ENCODE measurements at places on chromosomes 2 and 18.

GRCh38 chr2:51866361-51866760 lies 834.4 kb upstream of the NRXN1 start:
- DNase-seq: no peak

- no peak for DNase-seq
Observed at GRCh38 chr2:212142631-212143030, 396.0 kb downstream of the ERBB4 start.

DNA sequence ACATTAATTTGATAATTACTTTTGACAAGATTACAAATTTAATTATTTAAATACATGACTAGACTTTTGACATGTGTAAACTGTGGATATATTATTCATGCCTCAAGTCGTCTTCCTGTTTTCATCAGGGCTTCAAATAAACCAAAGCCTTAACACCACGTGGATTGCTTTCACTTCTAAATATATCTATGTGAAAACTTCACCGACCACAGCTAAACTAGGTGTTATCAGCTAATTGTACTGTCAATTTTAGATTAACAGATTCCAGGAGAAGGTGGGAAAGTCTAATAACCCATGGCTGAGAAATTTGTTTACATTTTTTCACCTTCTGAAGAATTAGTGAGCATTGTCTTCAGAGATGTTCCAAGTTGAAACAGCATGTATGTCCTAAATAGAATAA lies 494.7 kb upstream of the FAM98A start:
- no peak for DNase-seq

GRCh38 chr2:42117923-42118753 lies 51.0 kb upstream of the EML4 start:
- DNase-seq: peak; percentile 85

GRCh38 chr2:221649051-221649775 lies 77.1 kb upstream of the EPHA4 start:
- DNase-seq: peak; percentile 24

- DNase-seq: no peak
Observed at GRCh38 chr2:45683292-45683691, 31.8 kb downstream of the PRKCE start.

DNA sequence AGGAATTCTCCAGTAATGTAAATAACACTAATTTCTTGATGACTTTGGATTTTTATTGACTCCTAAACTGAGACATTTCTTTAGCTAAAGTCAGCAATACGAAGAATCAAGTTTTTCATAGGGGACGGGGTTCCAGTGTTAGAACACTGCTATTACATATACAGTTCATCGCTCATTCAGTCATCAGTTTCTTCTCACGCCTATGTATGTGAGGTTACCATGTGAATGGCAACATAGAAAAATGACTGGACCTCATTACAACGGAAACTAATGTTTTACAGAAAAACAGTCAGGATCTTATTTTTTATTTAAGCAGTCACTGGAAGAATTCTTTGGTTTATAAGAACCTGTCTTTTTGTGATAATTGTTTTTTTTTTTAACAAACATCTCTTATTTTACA lies 56.4 kb downstream of the THADA start:
- no peak for DNase-seq

DNA sequence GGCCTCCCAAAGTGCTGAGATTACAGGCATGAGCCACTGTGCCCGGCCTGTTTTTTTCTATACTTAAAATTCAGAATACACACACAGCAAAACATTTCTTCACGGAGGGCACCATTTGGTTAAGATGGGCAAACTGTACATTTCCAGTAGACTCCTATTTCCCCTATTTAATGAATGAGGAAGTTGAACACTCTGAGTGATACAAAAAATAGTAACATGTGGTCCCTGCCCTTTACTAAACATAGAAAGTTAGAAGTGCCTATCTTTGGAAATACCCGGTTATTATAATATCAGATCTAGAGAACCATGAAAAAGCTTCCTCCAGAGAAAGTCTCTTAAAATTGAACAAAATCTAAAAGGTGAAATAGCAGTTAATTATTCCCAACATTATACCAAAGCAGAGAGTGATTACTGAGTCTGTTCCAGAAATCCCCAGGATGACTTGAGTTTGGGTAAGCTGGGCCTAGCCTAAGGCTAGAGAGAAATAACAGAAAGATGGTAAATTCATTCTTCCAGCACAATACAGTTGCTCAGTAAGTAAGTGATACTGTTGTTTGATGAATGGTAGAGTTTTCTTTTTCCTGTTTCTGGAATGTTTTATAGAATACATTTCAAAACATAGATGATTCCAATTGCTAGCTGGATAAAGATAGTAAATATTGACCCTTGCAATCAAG lies 23.3 kb upstream of the RMC1 start:
- no peak for DNase-seq

DNA sequence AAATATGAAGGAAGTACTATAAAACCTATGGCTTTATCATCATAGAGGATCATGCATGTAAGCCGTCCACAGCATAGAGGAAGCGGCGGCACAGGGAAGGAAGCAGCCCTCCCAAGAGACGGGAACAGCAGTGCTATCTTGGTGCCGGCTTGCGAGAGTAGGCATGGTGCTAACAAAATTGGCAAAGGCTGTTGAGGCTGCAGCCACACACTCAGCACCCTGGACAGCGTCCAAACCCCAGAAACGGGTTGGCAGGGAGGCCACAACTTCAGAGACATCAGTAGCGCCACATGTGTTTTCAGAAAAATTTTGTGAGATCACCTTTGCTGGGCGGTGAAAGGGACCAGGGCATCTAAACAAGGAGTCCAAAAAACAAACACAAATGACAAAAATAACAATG lies 37.7 kb downstream of the NETO1 start:
- DNase-seq: peak; percentile 50

DNA sequence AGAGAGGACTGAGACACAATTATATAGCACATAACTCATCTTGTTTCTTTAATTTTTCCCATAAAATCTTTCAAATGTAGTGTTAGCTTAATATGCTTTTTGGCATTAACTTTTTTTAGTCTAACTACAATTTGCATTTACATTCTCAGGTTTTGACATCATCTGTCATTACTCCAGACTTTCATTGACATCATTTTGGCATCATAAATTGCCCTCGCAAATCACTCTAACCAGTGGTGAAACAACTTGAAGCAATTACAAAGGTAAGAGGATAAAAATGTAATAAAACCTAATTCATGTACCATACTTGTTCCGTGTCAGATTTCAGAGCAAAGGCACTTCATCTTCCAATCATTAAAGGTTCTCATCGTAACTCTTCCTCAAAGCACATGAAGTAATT lies 41.4 kb downstream of the RFX8 start:
- DNase-seq: no peak

GRCh38 chr18:36108196-36108595 lies 20.9 kb downstream of the SLC39A6 start:
- no peak for DNase-seq

GRCh38 chr2:203858176-203858575 lies 9.4 kb upstream of the CTLA4 start:
- no peak for DNase-seq

DNA sequence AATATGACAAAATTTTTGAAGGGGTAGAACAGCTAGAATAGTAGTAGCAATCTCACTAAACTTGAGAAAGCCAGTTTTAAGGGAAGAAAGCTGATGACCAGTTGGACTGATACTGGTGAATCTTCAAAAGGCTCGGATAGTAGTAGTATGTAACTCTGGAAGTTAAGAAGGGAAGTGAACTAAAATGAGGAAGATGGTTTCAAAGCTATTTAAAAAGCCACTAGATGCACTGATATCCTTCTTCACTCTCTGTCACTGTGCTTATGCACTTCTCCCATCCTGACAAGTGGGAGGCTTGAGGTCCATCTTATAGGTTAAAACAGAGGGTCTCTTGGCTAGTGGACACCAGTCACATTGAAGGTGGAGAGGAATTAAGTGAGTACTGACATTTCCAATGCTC lies 141.1 kb downstream of the NCOA1 start:
- no peak for DNase-seq

DNA sequence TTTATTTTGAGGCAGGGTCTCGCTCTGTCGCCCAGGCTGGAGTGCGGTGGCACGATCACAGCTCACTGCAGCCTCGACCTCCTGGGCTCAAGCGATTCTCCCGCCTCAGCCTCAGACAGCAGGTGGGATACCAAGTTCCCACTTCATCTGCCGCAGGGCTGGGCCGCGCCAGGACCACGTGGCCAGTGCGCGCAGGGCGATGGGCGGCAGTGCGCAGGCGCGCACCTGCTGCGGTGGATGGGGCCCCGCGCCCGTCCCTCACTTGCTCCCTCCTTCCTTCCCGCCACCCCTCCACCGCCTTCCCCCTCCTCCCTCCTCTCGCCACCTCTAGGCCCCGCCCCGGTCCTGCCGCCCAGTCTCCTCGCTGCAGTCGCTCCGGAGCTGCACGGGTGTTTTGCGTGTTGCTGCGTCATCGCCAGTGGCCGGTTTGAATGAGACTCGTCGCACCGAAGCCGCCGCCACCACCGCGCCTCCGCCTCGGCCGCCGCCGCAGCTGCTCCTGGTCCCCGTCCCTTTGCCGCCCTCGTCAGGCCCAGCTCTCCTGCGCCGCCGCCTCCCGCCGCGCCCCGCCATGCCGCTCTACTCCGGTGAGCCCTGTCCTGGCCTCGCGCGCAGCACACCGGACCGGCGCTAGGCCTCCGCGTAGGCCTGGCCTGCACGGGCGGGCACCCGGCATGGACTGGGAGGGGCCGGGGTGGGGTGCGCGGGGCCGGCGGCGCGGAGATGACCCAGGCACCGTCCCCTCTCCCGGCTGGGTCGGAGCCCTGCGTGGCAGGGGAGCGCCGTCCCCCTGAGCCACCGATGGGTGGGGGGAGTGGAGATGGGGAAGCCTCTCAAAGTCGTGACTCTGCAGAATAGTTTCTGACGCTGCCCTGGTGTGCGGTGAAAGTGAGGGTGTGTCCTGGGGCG lies at the start of gene USP14:
Gene USP14 (plus strand): TSS at position 430 of the 909 bp plus-strand sequence. CDS start 142 bp downstream, at position 572.
- DNase-seq: peak; percentile 93

- peak; percentile 50 for DNase-seq
Observed at GRCh38 chr2:176126929-176127773, 2.4 kb upstream of the HOXD8 start.

GRCh38 chr2:217835931-217836891 lies 166.6 kb downstream of the TNS1 start:
- DNase-seq: peak; percentile 94

GRCh38 chr2:88450925-88451810 lies 1.3 kb downstream of the FOXI3 start:
- DNase-seq: no peak

DNA sequence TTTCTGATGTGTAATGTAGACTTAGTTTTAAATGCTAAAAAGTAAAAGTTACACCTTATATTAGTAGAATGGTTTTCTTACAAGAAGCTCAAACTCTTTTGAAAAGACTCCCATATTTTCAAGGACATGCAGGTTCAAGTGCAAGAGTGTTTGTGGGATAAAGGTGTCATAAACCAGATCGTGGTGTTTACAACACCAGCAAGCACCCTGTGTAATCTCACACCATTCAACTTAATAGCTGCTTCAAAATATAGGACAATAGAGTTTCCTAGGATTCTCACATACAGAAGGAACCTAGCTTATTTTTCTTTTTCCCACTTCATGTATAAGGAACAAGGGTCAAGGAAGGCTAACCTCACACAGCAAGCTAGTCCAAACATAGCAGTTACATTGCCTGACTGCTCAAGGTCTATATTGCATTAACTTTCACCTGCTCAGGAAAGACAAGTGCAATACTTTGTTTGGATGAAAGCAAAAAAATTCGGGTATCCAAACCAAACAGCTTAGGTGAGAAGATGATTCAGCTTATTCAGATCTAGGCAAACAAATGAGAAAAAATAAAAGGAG lies 172.3 kb downstream of the IKZF2 start:
- DNase-seq: no peak

DNA sequence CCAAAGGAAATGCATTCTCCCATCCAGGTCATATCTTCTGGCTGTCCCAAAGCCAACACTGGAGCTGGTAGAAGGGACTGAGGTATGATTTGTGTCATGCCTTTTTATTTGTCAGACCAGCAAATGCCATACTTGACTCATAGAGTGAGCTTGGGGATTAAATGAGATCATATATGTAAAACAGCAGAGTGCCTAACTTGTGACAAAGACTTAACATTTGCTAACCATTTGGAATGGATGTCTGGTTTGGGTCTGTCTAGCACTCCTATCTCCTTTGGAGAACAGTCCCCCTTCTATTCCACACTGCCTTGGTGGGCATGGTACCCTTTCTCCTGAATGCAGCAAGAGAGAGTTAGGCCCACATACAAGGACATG lies 128.5 kb upstream of the LGALSL start:
- no peak for DNase-seq

DNA sequence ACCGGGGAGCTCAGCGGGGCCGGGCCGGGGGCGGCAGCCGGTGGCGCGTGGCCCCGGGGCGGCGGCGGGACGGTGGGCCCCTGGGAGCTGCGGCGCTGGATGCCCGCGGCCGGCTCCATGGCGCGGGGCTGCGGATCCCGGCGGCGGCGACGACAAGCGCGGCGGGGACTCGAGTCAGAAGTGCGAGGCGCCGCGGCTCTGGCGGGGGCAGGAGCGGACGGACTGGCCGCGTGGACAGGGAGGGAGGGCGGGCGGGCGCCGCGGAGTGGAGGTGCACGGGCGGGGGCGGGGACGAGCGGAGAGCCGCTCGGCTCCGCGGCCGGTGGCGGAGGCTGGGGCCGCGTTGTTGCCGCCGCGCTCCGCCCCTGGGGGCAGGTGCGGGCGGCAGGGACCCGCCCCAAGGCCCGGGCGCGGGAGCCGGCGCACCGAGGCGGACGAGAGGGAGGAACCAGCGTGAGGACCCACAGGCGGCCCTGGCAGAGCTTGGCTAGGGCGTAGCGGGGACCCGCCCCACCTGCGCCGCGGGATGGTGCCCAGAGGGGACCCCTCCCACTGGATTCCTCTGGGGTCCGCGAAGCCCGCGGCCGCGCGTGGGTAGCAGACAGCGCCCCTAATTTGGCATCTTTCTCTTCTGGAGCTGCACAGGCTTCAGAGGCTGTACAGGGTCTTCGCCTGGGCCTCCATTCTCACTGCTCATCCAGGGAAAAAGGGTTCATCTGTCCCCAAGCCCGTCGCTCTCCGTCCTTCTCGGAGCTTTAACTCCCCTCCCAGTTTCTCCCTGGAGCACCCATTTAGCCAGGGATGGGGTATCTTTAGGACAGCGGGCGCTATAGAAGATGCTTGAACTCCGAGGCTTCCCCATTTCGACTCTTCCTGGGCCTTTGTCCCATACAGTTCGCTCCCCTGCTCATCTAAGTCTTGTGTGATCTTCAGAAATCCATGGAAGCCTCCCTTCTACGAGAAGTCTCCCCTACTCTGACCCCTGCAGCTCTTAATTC lies at the start of gene TMEM163:
Gene TMEM163 (minus strand): TSS at position 184 of the 998 bp plus-strand sequence.
- DNase-seq: no peak

- DNase-seq: no peak
Observed at GRCh38 chr2:60808330-60808801, 52.3 kb downstream of the PAPOLG start.

GRCh38 chr2:51103205-51103604 lies 71.3 kb upstream of the NRXN1 start:
- DNase-seq: peak; percentile 5

- DNase-seq: no peak
Observed at GRCh38 chr18:40058811-40059570, 1896.0 kb upstream of the PIK3C3 start.

DNA sequence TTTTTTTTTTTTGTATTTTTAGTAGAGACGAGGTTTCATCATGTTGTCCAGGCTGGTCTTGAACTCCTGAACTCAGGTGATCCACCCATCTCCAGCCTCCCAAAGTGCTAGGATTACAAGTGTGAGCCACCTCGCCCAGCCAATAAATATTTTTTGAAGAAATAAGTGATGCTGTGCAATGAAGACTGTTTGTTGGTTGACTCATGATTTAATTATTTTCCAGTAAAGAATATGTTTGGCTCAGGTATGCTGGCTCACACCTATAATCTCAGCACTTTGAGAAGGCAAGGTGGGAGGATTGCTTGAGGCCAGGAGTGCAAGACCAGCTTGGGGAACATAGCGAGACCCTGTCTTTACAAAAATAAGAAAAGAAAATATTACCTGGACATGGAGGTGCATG lies 41.8 kb upstream of the LPIN2 start:
- no peak for DNase-seq
